Transverse colon (tissue), 4 donors: ENCODE measurements at places on chromosomes 5 and 9. TPM values are rescaled to one million over a fixed set of nuclear protein-coding genes. Genes with fewer than 3 reads are reported as not detected.

The WDR38 gene
- total RNA-seq: not detected

The PLPP7 gene
- total RNA-seq: 3.0 TPM

The OBP2B gene
- total RNA-seq: not detected

The ZMAT2 gene
- 10.9 TPM for total RNA-seq

The BHMT2 gene
- 12.1 TPM for total RNA-seq

The CTNND2 gene
- total RNA-seq: 1.9 TPM

The KCNN2 gene
- total RNA-seq: 0.16 TPM

The ARSI gene
- total RNA-seq: not detected
